Activated T-helper 1 cell treated with anti-CD3 and anti-CD28 coated beads, Interleukin-2, amount 50 U/mL, for 16 hours (primary cell): ENCODE measurements at places on chromosomes 5 and 9.

GRCh38 chr5:54415896-54416601 is 39.5 kb upstream of the HSPB3 start:
- DNase-seq = no peak

DNA sequence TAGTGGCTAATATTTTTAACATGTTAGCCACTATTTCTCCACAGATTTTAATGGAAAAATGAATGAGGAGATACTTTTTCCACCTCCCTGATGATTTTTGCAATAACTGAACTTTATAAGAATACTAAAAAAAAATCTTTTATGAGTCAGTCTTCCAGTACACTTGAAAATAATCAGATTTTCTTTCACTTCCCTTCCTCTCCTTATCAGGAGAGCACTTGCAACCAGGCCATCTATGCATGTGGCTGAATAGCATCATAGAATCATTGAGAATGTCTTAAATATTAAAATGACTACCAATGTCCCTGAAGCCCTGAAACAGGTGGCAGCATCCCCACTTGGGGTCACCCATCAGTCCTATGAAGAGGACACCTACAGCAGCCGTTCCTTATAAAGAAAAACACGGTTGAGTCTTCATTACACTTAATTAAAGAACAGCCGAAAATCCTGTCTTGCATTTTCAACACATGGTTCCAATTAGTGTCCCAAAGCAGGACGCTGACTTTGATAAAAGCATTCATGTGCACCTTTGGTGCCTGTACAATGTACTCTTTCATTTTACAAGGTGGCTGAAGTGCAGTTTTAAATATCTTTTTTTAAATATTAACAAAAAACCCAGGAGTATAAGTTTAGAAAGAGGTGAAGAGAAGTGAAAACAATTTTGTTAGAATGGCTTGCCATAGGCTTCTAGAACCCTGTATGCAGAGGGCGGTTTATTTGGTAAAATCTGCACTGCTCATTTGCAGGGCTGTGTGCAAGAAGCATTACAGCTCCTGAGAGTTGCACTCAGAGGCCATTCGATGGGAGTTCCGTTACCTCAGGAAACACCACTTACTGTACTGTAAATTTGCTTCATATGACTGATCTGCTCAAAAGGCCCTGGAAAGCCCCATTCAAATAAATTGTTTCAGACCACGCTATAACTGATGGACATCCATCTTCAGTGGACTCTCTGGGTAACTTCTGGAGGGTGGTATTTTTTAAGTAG is 106.9 kb upstream of the VCAN start:
- no peak for DNase-seq

GRCh38 chr9:21428235-21428634 is 12.0 kb upstream of the IFNA1 start:
- no peak for DNase-seq

DNA sequence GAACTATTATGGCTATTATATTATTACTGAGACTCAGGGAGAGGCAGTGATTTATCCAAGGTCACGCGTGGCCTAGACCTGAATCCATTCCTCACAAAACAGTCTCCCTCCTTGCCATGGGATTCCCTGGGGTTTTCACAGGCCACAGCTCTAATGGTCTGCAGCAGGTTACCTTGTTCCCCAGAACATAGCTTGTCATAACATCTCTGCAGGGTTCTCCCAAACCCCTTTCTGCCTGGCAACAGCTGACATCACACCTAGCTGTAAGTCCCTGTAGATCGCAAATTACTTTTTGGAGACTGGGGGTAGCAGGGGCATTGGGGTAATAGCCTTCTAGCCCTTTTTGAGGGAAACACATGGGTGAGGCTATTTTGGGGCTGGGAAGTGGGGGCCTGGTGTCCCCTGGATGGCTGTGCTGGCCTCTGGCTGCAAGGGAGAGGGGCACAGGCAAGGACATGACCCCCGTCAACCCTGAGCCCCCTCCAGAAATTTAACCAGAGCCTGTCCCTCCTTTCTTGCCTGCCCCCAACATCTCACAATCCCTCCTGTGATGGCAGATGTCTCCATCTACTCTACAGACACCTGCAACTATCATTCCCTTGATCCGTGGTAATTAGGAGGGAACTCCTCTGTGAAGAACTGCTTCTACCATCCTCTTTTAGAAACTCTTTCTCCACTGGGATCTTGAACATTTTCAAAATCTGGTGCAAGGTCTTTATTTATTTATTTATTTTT is 1.3 kb downstream of the CD74 start:
- peak; percentile 26 for DNase-seq

- DNase-seq = no peak
Observed at GRCh38 chr5:170038241-170038640, 57.9 kb upstream of the INSYN2B start.

GRCh38 chr9:131475956-131476776 is 26.6 kb upstream of the POMT1 start:
- no peak for DNase-seq

DNA sequence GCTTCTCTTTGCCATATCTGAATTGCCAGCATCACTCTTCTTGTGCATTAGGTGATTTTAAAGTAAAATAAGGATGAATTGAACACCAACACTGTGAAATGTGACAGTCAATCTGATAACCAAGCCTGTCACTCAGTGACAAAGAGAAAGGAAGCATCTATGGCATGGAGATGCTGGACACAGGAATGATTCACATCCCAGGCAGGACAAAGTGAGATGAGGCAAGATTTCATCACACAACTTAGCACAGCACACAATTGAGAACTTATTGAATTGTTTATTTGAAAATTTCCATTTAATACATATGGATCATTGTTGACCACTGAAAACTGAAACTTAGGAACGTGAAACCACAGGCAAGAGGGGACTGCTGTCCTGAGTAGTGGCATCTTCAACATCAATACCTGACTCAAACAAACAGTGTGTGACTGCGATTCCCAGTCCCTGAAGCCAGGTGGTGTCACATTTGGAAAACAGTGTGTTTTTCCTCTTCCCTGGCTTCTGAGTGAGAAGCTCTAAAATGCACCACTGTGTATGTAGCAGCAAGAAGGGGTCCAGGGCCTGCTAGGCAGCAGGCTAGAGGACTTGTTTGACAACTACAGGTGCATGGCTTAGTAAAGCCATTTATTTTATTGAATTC is 10.7 kb downstream of the GAPT start:
- no peak for DNase-seq

- DNase-seq = no peak
Observed at GRCh38 chr9:129373361-129373760, 195.3 kb upstream of the IER5L start.

DNA sequence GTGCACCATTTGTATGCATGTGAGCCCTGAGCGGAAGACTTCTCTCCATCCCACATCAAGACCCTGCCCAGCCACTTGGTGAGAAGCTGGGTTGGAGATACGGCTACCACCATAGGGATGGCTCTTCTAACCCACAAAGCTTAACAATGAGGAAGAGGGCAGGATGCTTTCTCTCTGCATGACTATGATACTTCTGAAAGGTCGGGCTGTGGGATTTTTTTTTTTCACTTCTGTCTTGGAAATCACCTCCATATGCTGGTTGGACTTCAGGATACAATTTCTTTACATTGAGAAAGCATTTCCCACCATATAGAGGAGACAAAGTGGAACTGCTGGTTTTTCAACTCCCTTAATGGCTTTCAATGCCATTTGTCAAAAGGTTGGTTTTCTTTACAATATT is 30.5 kb downstream of the ZNF366 start:
- DNase-seq = no peak

GRCh38 chr5:166576323-166576722 is 1715.1 kb upstream of the WWC1 start:
- DNase-seq = no peak

- no peak for DNase-seq
Observed at GRCh38 chr5:169805527-169805934, 168.5 kb downstream of the DOCK2 start.

DNA sequence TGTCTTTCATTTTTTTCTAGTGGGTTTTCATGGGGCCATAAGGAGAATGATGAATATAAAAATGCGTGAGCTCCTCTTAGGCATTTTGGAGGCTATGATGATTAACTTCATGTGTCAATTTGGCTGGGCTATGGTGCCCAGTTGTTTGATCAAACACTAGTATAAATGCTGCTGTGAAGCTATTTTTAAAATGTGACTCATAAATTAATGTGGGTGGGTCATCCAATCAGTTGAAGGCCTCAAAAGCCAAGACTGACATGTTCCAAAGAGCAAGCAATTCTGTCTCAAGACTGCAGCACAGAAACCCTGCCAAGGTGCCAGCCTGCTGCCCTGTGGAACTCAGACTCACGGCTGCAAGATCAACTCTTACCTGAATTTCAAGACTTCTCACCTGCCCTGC is 24.4 kb upstream of the ICE1 start:
- no peak for DNase-seq

- no peak for DNase-seq
Observed at GRCh38 chr5:133368916-133369783, 243.2 kb downstream of the FSTL4 start.

GRCh38 chr5:10596886-10597451 is 33.1 kb downstream of the ANKRD33B start:
- no peak for DNase-seq

- DNase-seq = no peak
Observed at GRCh38 chr9:90815944-90816357, 14.3 kb downstream of the SYK start.

- DNase-seq = no peak
Observed at GRCh38 chr9:126301985-126302603, 24.5 kb upstream of the MVB12B start.

- DNase-seq = no peak
Observed at GRCh38 chr5:36200513-36200912, 41.2 kb downstream of the NADK2 start.

DNA sequence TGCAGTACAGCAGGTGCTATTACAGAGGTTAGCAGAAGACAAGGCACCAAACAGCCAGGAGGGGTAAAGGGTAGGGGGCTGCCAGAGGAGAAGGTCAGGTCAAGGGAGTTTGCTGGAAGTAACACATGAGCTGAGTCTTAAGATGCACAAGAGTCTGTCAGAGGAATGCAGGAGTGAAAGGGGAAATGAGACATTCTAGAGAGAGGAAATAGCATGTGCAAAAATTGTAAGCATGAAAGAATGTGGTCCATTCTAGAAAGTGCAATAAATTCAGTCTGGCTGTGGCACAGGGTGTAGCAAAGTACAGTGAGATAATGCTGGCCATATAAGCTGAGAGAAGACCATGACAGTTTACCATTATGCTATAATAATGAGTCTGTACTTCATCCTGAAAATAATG is 6.6 kb downstream of the GOLGA1 start:
- no peak for DNase-seq

DNA sequence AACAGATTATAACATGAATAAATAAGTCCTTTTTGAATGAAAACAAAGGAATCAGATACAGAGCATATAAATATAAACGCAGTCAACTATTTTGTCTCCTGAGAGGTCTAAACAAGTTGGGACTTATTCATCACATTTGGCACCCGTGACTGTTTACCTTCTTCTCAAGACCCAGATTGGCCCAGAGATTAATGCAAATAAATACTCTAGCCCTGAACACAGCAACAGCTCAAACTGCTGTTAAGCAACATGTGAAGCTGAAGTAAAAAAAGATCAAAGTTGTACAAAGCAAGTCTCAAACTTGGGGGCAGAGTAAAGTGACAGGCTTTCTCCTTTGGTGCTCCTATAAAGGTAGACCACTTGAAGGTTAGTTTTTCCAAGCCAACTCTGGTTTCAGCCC is 95.0 kb upstream of the NR5A1 start:
- no peak for DNase-seq

GRCh38 chr5:115565233-115565632 is 20.7 kb upstream of the FEM1C start:
- no peak for DNase-seq

GRCh38 chr5:81632679-81633078 is 118.2 kb downstream of the SSBP2 start:
- DNase-seq = no peak

- DNase-seq = no peak
Observed at GRCh38 chr5:157610990-157611389, 35.4 kb upstream of the ADAM19 start.

- no peak for DNase-seq
Observed at GRCh38 chr9:72165821-72166547, 16.7 kb downstream of the GDA start.

DNA sequence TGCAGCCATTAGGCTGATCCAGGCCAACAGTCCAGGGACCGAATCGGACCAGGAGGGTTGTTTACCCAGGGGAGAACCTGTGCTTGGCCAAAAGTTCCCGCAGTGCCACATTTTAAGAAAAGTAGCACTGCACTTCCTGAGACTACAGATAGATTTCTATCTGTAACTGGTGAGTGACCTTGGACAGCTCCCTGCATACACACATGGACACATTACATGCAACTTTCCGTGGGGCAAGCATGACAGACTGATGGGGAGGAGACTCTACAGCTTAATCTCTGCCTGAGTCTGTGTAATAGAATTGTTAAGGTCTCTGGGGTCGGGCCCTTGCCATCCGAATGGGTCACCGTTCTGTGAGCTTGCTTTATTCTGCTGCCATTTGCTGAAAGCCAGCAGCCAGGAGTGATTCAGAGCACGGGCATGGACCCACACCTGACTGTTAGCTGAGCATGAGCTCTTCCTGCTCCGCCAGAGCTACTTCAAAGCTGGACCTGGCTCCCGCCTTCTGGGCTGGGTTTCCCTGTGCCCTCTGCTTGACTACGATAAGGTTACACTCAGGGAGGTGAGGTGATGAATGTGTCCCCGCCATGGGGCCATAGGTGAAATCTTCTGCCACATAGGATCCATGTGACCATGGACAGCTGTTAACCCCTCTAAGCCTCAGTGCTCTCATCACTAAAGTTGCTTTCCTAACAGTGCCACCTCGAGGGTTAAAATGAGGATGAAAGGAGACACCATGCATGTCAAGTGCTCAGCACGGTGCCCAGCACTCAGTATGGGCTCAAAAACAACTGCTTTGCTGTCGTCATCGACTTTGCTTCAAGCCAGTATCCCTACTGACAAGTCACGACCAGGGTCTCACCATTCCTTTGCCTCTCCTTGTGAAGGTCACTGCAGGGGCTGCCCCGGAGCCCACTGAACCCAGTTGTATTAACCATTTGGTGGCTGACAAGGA is 200.0 kb downstream of the MELK start:
- no peak for DNase-seq

DNA sequence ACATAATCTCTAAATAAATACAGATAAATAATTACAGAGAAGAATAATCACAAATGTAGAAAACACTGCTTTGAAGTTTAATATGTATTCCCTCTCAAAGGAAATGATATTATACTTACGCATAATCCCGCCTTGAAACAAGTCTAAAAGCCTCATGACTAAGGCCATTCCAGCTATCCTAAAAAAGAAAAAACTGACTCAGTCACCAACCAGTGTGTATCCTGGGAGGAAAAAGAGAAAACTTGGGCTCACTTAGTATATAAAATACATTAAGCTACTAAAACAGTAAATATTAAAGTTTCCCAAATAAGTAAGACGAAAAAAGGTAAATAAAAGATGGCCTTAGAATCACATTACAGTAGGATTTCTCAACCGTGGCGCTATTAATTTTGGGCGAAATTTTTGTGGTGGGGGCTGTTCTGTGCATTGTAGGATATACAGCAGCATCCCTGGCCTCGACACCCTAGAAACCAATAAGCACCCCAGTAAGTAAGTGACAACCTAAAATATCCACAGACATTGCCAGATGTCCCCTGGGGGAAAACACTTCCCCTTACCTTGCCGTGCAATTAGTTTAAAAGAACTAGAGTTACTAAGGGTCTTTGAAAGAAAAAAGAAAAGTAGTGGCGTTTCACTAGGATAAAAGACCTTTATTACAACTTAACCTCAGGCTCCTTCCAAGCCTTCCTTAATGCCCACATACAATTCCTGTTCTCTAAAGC is 1.1 kb downstream of the HSPA9 start:
- DNase-seq = no peak
